ENCODE measurements at places on chromosomes 1 and 21.

GRCh38 chr1:2235300-2235998 is 7.3 kb downstream of the SKI start:
- peak; percentile 84 for DNase-seq

DNA sequence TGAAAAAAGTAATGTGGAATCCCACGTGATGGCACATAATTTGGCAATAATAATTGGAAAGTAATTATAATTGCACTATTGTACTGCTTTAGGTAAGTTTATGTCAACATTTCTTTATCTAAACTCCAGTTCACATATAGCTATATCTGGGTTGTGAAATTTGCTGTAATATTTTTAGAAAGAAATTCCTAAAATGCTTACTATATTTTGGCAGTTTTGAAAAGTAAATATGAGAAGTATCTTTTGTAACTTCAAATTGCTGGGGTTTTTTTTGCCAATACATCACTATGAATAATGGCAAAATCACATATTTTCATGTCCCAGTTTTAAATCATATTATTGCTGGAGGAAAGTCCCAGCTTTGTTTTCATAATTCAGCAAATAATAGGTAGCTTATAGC is 197.5 kb downstream of the PDE4B start:
- no peak for DNase-seq

- no peak for DNase-seq
These were observed 55.3 kb upstream of the ROR1 start for GRCh38 chr1:63718541-63718970.

DNA sequence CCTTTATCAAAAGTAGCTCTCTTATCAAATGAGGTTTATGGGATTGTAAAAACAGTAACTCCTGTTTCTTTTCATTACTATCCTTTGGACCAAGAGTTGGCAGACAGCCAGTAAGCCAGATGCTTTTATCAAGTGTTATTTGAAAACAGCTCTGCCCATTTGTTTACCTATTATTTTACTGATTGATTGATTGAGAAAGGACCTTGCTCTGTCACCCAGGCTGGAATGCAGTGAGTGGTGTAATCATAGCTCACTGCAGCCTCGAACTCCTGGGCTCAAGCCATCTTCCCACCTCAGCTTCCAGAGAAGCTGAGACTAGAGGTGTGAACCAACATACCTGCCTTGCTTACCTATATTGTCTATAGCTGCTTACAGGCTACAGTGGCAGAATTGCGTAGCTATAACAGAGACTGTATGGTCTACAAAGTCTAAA is 3.6 kb downstream of the PRKAB2 start:
- DNase-seq: peak; percentile 16

DNA sequence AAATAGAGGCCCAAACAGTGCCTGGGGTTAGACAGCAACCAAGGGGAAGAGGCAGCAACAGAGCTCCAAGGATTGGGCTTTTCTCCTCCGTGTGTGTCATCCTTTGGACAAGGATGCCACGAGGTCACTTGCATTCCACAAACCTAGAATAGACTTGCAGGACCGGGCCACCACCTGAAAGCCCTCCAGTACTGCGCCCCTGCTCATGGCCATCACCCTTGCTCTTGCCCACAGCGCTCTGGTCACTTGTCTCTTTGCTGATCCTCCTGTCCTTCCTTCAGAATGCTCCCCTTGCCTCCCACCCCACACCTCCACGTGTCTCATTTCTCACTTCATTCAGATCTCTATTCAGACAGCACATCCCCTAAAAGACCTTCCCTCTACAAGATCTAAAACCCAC is 247.4 kb downstream of the MATN1 start:
- DNase-seq: no peak

DNA sequence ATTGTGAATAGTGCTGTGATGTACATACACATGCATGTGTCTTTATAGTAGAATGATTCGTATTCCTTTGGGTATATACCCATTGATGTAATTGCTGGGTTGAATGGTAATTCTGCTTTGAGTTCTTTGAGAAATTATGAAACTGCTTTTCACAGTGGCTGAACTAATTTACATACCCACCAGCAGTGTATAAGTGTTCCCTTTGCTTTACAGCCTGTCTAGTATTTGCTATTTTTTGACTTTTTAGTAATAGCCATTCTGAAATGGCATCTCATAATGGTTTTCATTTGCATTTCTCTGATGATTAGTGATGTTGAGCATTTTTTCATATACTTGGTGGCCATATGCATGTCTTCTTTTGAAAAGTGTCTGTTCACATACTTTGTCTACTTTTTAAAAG is 54.5 kb upstream of the FAM78B start:
- DNase-seq: no peak

DNA sequence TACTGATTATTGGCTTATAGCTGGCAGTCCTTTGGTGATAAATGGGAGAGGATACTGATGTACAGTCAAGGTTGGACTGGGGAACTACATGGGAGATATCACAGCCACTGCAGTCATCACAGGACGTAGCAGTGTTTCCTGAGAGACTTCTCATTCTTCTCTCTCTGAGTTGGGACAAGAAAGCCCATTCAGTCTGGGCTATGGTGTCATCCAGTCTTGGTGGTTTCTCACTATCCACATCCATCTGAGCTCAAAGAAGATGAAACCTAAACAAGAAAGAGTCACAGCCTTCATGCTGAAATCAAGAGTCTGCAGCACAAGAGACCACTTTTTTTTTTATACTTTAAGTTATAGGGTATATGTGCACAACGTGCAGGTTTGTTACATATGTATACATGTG is 12.8 kb upstream of the CD53 start:
- DNase-seq: no peak

DNA sequence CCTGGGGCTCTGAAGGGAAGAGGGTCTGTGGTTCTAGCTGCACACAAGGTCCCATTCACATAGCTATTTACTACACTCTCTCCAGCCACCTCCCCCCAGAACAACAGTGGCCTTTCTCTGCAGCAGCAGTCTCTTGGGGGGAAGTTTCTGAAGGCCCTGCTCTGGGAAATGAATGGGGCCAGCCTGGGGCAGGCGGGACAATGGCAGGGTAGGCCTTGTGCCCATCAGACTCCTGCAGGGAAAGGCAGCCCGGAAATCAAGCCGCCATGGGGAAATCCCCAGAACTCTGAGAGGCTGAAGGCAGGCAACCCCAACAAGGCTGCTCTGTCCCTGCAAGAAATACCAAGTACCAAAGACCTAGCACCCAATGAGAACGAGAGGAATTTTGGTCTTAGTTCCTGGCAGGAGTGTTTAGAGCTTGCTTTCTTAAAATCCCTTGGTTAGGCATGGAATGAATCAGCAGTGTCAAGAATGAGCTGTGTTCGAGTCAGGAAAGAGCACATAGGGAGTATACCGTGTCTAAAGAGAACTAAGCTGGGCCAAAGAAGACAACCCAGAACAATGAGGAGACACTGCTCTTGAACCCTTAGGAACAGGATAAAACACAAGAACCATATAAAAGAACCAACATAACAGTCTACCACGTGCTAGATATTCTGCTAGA is 11.3 kb downstream of the ARHGEF11 start:
- DNase-seq: no peak

- peak; percentile 18 for DNase-seq
These were observed 6.0 kb upstream of the DNMT3L start for GRCh38 chr21:44267655-44268142.

DNA sequence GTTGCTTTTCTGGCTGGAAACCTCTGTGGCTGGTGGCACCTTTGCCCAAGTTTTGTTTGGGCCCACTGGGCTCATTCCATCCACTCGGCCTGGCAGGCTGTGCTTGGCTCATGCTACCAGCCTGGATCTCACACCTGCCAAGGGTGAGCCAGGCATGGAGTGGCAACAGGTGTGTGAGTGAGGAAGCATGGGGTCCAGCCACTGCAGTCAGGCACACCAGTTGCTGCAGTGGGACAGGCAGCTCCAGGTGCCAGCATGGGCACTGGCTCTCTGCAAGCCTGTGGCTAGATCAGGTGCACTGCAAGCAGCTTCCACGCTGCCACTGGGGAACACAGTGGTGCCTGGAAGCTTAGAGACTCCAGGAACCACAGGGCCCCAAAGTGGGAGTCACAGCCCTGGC is 57.0 kb downstream of the NUP210L start:
- no peak for DNase-seq

DNA sequence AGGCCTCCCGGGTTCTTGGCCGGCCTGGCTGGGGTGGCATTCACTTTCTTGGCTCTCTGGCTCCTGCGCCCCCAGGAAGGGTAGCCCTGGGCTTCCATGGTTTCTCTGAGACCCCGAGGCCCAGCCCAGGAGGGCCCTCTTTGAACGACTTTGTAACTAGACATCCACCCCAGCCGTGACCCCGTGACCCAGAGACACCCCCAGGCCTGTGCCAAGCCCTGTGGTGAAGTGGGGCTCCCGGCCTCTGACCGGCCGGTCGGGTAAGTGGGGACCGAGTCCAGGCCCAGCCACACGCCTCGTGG is 64.0 kb downstream of the COL18A1 start:
- no peak for DNase-seq

DNA sequence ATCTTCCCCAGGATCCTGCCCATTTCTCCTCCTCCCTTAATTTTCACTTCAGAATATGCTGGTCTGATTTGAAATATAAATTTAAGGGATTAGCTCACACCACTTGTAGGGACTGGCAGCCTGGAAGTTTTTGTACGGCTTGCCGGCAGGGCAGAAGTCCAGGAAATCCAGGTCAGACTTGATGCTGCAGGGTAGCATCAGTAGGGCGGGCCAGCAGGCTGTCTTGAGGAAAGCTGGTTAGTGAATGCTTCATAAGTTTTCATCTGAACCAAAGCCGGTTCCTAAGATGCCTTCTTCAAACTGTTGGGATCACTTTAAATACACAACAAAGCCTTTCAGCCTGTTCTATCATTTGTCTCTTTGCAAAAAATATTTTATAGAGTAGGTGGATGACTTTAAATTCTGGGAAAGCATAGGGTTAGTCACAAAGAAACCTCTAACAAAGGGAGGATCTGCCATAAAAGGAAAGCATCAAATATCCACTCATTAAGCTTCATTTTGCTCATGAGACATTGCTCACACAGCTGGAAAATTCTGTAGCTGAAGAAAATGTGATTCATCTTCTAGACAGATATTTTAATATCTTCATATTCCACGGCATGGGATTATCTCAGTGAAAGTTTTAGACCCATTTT is 90.7 kb upstream of the GFI1 start:
- DNase-seq: peak; percentile 38

Data from cerebellar cortex (tissue), 1 donor.